Activated gamma-delta T cell treated with Interleukin-2 at 50 U/mL for 16 hours (primary cell): ENCODE measurements at places on chromosomes 7 and 10.

GRCh38 chr10:130111113-130111851 is 652 bp upstream of the C10orf143 start:
- DNase-seq = peak; percentile 94

DNA sequence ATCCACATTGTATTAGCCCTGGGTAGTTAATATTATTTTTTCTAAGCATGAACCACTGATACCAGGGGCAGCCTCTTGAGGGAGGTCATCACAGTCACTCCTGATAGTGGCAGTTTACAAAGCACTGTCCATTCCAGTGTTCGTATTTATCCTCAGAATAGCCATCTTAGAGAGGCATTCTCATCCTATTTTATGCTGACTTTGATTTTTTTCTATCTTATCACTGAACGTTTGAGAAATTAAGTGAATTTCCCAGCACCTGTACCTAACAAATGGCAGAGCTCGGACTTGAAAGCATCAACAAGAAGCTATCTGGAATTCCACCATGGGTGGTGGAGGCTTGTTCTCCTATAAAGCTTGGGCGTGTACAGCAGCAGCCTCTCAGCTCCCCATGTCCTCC is 26.1 kb upstream of the MGAM2 start:
- no peak for DNase-seq

DNA sequence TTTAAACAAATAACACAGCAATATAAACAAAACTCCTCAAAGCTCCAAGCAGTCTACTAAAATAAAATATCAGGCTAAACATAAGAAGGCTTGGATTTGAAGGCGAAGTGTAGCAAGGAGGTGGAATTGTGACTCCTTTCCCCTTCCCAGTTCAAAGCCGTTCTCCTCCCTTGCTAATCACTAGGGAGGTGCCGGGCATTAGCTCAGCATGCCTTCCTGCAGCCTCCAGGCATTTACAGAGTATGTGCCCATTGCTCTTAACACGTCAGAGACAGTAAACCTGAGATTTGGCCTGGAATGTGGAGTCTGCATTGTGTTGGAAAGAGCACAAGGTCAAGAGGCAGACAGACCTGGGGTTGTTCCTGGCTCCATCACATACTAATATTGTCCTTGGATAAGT is 15.6 kb downstream of the CNNM1 start:
- no peak for DNase-seq

- no peak for DNase-seq
Measured at GRCh38 chr7:122067077-122067476, 77.0 kb downstream of the AASS start.

GRCh38 chr7:15306296-15306695 is 255.5 kb downstream of the AGMO start:
- DNase-seq = no peak

DNA sequence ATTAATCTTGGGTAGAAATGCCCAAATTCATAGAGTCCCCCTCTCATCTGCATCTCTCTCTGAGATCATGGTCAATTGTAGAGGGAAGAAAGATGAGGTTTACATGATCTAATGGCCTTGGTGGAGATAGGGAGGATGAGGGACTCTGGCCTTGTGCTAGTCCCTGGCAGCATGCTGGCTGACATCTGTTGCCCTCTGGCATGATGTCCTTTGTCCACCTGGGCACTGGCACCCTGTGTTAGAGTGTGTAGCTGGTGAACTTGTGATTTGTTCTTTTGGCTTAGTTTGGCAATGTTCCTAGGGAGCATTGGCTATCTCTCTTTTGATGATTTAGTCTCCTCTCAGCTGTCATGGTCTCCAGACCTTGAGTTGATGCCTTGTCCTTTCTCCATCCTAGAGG is 103.2 kb downstream of the DYNC1I1 start:
- DNase-seq = no peak

DNA sequence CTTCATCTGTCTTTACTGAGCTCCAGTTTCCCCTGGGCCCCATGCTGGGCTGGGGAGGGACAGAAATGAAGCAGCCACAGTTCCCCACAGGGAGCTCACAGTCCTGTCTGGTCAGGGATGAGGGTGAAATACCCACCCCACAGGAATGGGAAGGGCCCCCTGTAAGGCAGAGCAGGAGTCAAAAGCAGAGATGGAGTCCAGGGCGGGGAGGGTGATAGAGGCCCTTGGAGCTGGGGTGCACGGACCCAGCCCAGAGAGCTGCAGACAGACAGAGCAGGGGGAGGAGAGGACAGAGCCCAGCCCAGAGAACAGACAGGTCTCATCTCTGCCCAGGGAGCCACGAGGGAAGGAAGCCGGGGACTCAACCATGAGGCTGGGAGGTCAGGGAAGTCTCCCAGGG is 34.9 kb upstream of the ZNF488 start:
- no peak for DNase-seq

- DNase-seq = no peak
Measured at GRCh38 chr10:17394854-17395253, 59.5 kb downstream of the ST8SIA6 start.

- DNase-seq = no peak
Measured at GRCh38 chr7:51077316-51077986, 239.2 kb downstream of the COBL start.

DNA sequence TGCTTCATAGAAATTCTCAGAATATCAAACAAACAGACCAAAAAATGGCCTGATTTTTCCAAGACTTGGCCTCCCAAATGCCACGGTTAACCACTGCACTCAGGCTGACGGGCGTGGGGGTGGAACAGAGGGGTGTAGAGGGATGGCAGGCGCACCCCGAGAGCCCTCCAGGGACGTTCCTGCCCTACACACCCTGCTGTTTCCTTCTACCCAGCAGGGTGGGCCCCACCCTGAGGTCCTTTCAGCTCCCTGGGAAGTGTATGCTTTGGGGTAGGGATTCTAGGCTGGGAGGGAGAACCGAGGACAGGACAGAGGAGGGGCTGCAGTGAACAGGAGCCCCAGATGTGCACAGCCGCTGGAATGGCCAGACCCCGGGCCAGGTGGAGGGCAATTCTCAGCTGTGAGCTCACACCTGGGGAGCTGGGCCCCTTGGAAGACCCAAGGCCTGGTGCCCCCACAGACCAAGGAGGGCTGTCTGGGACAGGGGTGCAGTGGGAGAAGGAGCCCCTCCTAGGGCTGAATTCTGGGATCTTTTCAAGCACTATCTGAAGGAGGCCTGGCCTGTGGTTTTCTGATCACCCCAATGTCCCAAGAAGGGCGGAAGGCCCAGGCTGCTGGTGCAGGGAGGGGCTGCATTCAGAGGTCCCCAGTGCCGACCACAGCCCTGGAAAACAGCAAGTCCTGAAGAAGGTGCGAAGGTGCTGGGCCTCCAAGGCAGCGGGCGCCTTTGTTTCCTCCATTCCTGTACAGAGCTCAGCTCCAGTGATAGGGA is 32.9 kb upstream of the INPP5A start:
- no peak for DNase-seq

GRCh38 chr7:111528331-111528730 is 34.0 kb downstream of the IMMP2L start:
- no peak for DNase-seq

GRCh38 chr7:37394158-37394557 is 54.5 kb downstream of the ELMO1 start:
- no peak for DNase-seq

DNA sequence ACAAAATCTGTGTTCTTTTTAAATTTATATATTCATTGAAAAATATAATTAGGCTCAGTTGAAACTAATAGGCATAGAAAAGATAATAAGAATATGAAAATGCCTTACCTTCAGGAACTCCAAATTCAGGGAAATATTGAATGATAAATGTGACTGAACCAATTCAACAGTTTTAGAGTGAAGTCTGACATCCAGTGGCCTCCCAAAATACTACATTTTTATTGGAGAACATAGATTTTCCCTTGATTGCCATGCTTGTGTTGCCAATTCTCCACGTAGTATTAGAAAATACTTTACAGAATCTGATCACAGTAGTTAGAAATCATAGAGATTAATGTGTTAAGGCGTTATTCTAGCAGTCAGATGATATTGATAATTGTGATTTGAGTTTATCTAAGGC is 1246.7 kb downstream of the GATA3 start:
- DNase-seq = no peak
